ENCODE measurements at places on chromosomes 12 and 14.

DNA sequence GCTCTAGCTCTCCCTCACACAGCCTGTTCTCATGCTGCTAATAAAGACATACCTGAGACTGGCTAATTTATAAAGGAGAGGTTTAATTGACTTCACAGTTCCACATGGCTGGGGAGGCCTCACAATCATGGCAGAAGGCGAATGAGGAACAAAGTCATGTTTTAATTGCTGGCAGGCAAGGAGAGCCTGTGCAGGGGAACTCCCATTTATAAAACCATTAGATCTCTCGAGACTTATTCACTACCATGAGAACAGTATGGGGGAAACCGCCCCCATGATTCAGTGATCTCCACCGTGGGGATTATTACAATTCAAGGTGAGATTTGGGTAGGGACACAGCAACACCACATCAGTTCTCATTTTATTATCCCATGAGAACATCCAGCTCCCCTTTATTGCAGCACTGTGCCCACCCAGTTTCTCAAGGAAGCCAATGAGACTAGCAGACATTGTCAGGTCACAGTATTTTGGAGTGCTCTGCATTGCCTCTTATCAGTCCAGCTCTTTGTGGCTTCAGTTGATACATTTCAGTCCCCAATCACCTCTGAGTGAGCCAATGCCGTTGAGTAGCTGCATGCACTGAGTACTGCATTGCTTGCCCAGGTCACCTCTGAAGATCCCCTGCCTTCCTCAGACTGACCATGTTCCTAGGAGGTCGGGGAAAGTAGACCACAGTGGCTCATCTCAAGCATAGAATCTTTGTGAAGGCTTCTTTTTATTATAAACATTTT lies 131.2 kb downstream of the CRADD start:
- no peak for DNase-seq

- no peak for DNase-seq
These were observed 4.7 kb downstream of the B3GNT4 start for GRCh38 chr12:122208073-122208820.

DNA sequence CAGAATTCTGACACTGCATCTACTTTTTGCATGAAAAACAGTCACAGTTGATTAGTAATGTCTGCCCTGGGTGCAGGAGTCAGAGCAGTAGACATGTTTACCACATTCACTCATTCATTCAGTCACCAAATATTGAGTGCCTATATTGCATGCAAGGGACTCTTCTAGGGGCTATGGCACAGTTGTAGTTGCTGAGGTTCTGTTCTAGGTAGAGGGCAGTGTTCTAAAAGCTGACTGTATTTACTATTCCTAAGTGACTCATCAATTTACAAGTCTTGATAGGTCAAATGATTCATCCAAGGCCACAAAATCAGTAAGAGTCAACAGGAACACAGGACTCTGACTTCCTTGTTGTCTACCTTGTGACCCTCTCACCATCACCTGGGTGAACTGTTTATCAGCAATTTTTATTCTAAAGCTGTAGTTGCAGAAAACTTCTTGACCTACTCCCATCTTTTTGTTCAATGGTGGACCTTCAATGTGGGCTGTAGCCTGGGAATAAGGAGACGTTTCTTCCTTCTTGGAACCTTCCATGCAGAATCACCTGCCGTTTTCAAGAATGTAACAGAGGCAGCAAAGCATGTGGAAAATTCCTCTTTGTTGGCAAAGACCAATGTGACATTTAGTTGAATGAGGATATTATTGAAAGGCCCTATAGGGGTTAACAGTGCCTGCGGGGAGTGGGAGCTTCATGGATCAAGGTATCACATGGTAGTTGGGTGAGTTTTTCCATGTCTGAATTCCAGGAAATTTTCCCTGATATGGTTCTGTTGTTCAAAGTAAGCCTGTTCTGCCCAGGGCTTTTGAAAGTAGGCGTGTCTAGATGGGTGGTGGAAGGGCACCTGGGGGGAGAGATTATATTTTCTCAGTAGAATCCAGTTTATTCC lies 223.2 kb downstream of the KTN1 start:
- no peak for DNase-seq

GRCh38 chr12:66739940-66740651 lies 61.2 kb upstream of the GRIP1 start:
- no peak for DNase-seq

DNA sequence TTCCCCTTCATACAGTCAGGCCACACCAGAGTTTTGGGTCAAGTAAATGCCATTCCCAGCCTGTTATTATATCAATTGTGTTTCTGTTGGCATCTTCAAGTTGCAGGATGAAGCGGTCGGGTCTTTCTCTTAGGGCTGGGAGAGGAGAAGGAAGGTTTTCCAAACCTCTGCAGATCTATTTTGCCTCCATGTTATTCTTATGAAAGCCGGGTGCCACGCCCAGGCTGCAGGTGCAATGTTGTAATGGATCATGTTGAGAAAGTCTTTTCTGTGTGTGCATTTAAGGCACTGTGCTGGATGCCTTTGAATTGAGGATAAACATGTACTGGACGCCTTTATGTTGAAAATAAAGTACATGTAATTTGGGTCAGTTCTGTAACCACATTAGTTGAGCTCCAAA lies 164.4 kb upstream of the HIF1A start:
- no peak for DNase-seq

- no peak for DNase-seq
These were observed 3.7 kb downstream of the PSMB11 start for GRCh38 chr14:23045419-23046357.

GRCh38 chr12:114902665-114903064 lies 218.7 kb upstream of the TBX3 start:
- DNase-seq, result no peak

- DNase-seq, result no peak
These were observed 226.2 kb downstream of the ADAMTS20 start for GRCh38 chr12:43325786-43326185.

- no peak for DNase-seq
These were observed 40.5 kb downstream of the RASSF3 start for GRCh38 chr12:64650762-64651161.

DNA sequence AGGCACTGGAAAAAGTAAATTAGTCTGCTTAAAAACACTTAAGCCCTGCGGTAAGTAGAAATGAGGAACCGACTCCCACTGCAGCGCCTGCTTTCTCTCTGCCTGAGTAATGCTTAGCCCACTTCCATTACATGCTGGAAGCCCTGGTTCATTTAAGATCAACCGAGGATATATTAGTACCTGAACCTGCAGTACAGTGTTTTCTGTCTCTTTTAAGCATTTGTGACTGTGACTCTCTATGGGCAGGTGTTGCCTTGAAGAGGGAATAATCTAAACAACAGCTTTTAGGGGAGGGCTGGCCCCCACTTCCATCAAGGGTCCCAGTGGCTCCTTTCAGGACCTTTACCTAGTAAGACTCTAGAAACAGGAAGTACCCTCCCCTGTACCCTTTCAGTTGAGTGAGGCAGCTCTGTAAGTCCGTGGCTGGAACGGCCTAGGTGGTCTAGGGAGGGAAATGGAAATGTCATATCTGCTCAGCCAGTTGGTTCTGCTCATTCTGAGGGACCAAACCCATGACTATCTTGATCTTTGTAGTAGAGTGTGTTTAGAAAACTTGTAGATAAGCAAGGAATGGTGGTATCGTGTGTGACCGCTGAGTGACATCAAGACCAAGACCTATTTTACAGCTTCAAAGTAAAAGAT lies 56.2 kb downstream of the FNTB start:
- no peak for DNase-seq

- DNase-seq, result peak; percentile 52
These were observed 13.1 kb downstream of the KRT83 start for GRCh38 chr12:52307836-52308805.

GRCh38 chr14:47392326-47392725 lies 283.1 kb downstream of the MDGA2 start:
- no peak for DNase-seq

Data from stimulated activated CD4-positive, alpha-beta T cell treated with anti-CD3 and anti-CD28 coated beads, Interleukin-4, amount 100 ng/mL, for 48 hours (primary cell).